Left lung (tissue), 14 donors: ENCODE measurements at places on chromosomes 11 and 22. TPM values are rescaled to one million over a fixed set of nuclear protein-coding genes. Genes with fewer than 3 reads are reported as not detected.

Gene CASP5
- 0.50 TPM for total RNA-seq

DNA sequence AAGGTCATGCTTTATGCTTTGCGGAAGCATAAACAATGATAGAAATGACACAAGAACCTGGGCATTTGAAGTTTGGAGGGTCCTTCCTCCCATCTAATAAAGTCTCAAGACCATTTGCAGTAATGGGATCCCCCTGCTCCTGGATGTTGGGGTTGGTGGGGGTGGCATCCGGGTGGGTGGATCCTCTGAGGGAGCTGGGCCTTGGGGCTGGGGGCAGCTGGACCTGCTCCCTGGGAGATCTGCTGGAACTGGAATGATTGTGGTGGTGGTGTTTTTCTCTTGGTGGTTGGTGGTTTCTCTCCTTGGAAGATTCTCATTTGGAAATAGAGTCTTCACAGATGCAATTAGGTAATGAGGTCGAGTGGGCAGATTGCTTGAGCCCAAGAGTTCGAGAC is 2.2 kb upstream of the NAP1L4 start:
- DNase-seq: no peak

- peak; percentile 3 for DNase-seq
These were observed 90.2 kb downstream of the SEZ6L start for GRCh38 chr22:26259510-26259909.

GRCh38 chr11:47649276-47649675 is 6.9 kb upstream of the MTCH2 start:
- no peak for DNase-seq

Gene APOL5
- not detected for total RNA-seq

DNA sequence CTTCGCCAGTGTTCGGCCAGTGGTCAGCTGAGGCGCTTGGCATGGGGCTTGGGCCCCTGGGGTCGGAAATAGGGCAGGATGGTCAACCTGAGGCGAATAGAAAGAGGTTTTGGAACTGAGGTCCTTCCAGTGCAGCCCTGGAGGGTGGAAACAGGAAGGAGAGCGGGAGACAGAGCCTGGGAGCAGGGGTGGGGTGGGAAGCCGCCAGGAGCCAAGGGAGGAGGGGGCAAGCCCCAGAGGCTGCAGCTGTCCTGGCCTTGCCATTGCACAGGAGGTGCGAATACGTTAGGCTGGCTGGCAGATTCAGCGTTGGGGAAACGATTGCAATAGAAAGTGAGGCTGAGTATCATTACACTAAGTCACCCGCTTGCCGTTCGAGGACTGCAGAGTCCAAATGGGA is 13.9 kb upstream of the KCTD17 start:
- DNase-seq: no peak

- no peak for DNase-seq
These were observed 17.7 kb upstream of the PRDM10 start for GRCh38 chr11:130020323-130020722.

DNA sequence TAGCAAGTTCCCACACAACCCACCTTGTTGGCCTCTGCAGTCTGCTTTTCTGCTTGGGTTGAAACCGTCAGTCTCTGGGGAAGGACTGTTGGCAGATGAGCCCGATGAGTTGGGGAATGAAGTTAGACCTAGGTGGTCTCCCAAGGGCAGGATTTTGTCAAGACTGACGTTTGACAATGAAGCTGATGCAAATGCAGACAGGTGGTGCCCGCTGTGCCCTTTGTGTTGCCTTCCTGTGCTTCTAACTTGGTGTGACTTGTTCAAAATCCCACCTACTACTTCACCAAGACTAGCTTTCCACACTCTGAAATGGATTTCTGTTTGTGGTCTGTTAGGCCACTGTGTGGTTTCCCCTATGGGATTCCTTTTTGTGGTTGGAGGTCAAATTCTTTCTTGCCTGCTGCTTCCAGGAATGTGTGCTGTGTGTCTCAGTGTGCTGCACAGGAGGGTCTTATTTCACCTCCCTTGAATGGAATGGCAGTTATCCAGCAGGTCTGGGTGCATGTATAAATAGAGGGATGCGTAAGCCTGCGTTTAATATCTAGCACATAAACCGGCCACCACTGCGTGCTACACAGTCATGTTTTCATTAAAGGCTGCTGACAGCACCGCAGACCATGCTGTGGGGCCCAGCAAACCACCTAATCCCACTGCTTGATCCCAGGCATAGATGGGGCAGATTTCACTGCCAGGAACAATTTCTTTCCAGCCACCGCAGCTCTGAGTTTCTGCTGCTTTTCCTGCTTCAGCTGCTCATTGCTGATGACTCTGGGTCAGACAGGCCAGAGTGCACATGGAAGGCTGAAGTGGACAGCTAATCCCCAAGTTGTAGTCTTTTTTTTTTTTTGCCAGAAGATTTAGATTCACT is 44.8 kb downstream of the ADAMTS8 start:
- DNase-seq: no peak

- no peak for DNase-seq
These were observed 23.5 kb downstream of the TESMIN start for GRCh38 chr11:68727783-68728182.

Gene TRIM49
- total RNA-seq: not detected

DNA sequence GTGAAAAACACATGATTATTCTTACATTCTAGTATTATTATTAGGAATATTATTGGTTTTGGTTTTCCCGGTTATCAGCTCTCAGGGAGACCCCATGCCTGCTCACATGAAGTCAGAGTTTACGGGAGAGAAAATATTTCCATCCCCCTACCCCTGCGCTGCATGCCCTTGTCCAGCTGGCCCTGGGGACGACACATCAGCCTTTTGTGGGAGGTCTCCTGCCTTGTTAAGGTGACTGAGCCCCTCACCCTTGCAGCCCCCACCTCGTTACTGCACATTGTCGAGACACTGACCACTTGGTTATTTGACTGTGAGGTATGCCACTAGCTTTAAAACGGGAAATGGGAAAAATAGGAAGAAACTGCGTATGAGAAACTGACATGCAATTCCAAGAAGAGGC is 63.0 kb downstream of the PARVG start:
- no peak for DNase-seq

GRCh38 chr22:44047891-44048301 is 23.8 kb downstream of the PARVB start:
- DNase-seq: no peak

- peak; percentile 19 for DNase-seq
These were observed 11.8 kb downstream of the LTO1 start for GRCh38 chr11:69663326-69663725.

Gene TRIM48
- total RNA-seq: not detected

DNA sequence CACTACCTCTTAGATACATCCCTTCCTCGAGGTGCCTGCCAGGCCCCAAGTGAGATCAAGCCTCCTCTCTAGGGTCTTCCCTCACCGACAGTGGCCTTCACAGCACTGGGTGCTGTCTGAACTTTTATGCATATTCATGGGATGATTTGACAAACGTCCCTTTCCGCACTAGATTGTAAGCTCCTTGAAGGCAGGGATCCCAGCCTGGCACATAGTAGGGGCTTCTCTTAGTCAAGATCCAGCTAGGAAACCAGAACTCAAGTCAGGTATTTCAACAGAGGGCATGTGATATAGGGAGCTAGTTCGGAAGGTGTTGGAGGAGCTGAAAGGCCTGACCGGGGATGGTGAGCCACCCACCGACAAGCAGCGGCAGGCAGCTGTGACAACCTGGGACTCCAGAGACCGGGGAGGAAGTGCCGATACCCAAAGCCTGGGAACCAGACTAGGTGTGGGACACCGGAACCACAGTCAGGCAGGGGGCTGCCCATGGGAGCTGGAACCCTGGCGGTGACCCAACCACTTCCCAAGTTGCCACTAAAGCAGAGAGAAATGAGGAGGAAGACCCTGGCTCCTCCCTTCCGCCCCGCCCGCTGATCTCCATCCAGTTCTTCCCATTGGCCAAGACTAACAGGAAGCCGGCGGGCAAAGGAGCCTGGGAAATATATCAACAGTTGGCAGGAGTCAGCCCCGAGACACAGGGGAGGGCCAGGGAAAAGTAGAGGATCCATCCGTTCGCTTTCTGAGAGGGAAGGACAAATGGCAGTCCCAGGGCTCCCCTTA is 39.8 kb upstream of the CD82 start:
- DNase-seq: no peak

Gene MYO7A
- 13.5 TPM for total RNA-seq

Gene NXPE2
- not detected for total RNA-seq

DNA sequence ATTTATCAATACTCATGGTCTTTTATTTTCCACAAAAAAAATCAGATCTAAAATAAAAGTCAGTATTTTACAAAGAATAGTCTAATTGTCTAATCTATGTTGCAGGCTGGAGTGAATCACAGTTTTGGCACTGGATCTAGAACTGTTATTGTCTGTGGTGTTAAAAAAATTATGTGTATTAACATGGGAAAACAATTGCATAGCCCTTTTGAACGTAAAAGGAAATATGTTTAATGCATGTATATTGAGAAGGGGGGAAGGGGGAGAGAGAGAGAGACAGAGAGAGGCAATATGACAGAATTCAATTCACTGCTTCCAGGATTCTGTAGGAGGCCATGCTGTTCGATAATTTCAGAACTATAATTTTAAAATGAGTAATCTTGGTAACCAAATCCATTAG is 324.9 kb upstream of the CCDC90B start:
- no peak for DNase-seq

DNA sequence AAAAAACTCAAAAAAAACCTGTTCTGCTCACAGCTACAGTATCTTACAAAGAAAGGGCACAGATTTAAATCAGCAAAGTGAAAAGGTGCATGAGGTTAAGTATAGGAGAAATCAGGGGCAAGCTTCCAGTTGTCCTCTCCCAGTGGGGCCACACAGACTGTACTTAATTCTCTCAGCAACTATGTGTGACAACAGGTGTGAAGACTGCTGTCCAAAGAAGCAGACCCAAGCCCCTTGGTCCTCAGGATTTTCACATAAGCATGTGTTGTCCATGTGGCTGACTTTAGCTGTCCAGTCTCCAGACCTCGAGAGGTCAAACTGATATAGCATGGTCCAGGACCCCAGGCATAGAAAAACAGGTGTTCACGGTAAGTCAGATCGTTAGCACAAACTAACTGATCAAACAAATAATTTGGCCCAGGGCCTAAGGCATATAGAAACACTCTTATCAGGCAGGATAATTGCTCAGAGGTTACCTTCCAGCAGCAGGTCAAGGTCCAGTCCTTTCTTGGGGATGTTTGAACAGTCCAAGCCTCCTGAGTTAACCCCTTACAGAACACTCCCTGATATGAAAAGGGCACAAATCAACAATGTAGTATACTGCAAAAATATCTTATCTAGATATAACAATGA is 21.1 kb upstream of the CSTF3 start:
- no peak for DNase-seq

DNA sequence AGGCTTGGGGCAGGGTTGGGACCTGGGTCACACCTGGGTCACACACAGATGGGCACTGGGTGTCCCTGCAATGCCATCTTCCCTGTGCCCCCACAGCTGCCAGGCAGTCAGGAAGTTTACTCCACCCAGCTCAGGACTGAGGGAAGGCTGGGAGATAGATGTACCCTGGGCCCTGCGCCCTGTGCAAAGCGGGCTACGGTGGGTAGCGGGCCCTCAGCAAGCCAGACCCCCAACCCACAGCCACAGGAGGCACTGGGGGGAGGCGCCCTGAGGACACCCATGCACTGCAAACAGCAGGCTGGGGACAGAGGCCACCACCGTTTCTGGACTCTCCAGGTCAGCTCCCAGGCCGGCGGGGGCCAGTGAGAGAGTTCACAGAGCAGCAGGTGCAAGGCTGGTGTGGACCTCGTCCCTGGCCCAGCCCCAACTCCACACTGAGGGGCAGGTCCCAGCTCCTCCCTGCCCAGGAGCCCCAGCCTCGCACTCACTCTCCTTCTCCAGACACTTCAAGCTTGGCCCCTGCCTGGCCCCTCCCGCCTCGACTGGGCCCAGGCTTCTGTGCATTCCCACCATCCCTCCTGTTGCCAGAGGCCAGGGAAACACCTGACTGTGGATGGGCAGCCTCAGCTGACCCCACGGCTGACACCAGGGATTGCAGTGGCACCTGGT is 4.9 kb downstream of the DUSP8 start:
- no peak for DNase-seq

- no peak for DNase-seq
These were observed 368.9 kb downstream of the DDX10 start for GRCh38 chr11:109033627-109034338.

DNA sequence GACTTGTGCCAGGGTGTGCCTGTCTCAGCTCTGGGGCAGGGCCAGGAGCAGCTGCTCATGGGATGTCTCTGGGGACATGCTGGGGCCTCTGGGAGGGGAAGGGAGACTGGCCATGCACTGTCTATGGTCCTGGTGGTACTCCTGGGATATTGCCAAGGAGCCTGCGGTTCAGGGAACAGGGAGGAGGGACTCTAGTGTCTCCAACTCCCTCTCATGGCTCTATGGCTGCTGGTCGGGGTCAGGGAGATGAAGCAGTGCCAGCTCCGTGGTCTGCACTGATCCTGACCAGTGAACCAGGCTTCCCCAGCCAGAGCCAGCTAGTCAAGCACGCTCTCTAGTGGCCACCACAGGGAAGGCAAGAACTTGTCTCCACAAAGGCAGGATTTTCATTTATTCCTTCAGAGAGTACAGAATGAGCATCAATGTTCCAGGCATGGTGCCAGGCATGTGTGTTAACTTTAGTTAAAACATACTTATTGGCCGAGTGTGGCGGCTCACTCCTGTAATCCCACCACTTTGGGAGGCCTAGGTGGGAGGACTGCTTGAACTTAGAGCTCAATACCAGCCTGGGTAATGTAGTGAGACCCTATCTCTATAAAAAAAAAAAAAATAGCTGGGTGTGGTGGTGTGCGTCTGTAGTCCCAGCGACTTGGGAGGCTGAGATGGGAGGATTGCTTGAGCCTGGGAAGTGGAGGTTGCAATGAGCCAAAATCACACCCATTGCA is 2.5 kb upstream of the BEST1 start:
- no peak for DNase-seq

DNA sequence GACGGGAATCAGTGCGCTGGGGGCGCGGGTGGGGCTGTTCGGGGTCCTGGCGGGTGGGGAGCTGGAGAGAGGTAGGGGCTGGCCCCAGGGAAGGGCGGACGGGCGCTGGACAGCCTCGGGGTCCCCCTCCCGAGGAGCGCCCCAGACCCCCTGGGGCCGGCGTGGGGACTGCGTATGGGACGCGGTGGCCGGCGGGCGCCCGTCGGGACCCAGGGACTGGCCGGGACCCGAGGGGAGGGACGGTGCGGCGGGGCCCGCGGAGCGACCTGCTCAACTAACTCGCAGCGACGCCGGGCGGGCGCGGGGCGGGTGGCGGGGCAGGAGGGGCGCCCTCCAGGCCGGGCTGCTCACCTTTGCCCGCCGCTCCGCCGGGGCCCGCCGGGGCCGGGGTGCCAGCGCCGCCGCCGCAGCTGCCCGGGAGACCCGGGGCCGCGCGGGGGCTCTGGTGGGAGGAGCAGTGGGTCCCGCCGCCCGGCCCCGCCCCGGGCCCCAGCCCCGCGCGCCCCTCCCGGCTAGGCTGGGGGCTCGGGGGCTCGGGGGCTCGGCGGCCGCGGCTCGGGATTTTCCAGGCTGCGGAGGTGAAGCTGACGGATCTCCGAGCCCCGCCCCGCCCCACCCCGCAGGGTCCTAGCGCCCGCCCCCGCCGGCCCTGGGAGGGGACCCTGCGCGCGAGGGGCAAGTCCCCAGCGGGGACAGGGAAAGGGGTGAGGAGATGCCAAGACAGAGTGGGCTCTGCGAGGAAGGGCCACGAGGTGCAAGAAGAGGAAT is 12.3 kb downstream of the STARD10 start:
- peak; percentile 44 for DNase-seq

GRCh38 chr22:49087198-49087597 is 740.5 kb downstream of the BRD1 start:
- no peak for DNase-seq

Gene MRGPRF
- total RNA-seq: 22.6 TPM

GRCh38 chr11:3781423-3781822 is 15.9 kb downstream of the NUP98 start:
- no peak for DNase-seq
